ENCODE measurements at places on chromosomes 7 and 10. TPM values are rescaled to one million over a fixed set of nuclear protein-coding genes. Genes with fewer than 3 reads are reported as not detected.

DNA sequence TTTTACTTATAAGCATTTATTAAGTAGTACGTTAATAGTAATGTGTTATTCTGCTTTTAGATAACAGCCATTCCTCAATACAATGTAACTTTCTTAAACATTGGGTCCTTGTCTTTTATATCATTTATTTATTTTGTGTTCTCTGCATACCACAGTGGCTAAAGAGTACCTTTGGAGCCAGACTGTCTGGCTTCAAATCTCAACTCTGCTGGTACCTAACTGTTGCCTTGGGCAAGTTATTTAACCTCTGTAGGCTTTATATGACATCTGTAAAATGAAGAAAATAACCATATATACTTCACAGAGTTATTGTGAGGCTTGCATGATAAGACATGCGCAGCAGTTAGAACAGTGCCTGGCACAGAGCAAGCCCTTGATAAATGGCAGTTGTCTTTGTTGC is 397.6 kb downstream of the MDFIC start:
- H3K4me3 ChIP-seq: no peak overlapping the region
- H3K36me3 ChIP-seq: no peaks in the 10 kb centered on the region
- no peaks in the 10 kb centered on the region for H3K27me3 ChIP-seq
- no peaks in the 10 kb centered on the region for H3K4me1 ChIP-seq
- DNase-seq: no peak
- no peak overlapping the region for H3K27ac ChIP-seq

DNA sequence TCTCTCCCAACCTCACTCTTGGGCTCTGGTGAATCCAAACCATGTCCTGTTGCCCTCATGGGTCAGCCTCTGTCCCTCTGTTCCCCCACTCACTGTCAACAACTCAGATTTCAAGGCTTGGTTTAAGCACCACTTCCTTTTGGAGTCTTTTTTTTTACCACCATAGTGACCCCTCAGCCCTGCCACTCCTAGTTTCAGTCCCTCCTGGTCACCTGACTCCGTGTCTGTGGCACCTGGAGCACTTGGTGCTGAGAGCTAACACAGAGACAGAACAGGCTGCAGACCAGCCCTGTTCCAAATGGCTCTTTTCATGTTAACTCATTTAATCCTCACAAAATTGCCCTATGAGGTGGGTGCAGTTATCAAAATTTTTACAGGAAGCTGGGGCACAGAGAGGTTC is 53.6 kb upstream of the SMNDC1 start:
- H3K4me3 ChIP-seq: peak overlapping the region; percentile 29
- peaks cover 64% of the 10 kb centered on the region for H3K4me1 ChIP-seq
- no peaks in the 10 kb centered on the region for H3K36me3 ChIP-seq
- DNase-seq: no peak

DNA sequence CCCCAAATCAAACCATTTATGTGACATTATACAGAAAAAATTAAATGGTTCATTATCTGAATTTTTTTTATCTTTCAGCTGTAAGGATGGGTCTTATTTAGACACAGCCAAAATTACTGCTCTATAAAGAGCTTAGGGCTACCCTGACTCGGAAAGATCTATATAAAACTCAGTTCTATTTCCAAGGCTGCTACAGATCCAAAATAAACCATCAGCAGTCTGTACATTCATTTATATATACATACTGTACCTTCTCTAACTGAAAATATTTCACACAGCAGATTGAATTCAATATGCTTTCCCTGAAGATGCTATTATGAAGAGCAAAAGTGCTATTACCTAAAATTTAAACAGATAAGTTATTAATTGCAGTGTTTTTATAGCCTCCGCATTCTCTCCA is 287.7 kb upstream of the MYO3A start:
- no peaks in the 10 kb centered on the region for H3K27me3 ChIP-seq
- no peak for DNase-seq
- H3K4me3 ChIP-seq: no peak overlapping the region
- no peak overlapping the region for H3K27ac ChIP-seq

DNA sequence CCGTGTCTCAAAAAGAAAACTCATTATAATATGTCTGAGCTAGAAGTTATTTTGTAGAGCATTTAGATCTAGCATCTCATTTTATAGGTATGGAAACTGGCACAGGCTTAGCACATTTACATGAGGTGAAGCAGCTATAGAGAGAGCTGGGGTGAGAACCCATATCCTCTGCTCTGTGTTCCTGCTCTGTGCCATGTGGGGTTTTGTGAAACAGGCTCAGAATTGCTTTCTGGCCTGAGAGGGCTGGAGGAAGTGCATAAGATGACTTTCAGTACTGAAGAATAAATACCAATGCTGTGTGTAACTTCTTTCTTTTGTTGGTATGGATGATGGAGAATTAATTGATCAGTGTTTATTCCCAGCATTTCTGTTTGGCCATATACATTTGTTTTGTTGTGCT is 159.1 kb downstream of the LRRC4 start:
- H3K4me1 ChIP-seq: peaks cover 58% of the 10 kb centered on the region
- H3K27me3 ChIP-seq: no peaks in the 10 kb centered on the region
- H3K27ac ChIP-seq: no peak overlapping the region
- no peak overlapping the region for H3K4me3 ChIP-seq
- no peaks in the 10 kb centered on the region for H3K36me3 ChIP-seq

DNA sequence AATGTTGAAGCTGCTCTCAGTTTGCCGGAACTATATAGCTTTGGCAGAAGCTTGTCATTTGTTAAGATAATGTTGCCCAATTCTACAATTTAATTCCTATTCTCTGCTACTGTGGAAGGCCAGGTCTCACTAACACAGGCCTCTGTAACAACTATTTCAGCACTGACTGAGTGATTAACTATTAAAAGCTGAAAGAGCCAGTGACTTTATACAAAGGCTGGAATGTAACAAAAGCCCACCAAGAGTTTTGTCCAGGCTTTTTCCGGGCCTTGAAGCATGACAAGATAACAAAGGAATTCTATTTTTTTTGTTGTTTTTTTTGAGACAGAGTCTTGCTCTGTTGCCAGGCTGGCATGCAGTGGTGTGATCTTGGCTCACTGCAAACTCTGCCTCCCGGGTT is 795.6 kb downstream of the PHTF2 start:
- H3K27me3 ChIP-seq: no peaks in the 10 kb centered on the region
- no peaks in the 10 kb centered on the region for H3K4me1 ChIP-seq
- no peaks in the 10 kb centered on the region for H3K36me3 ChIP-seq
- H3K27ac ChIP-seq: no peak overlapping the region
- no peak for DNase-seq

- DNase-seq: no peak
- no peak overlapping the region for H3K4me3 ChIP-seq
- 0 out of 2 replicates have a peak, but pooled peaks cover 4% of the 10 kb centered on the region for H3K36me3 ChIP-seq
- H3K27me3 ChIP-seq: no peaks in the 10 kb centered on the region
- H3K27ac ChIP-seq: no peak overlapping the region
Observed at GRCh38 chr10:12922117-12922900, 79.2 kb downstream of the CCDC3 start.

- DNase-seq: no peak
- H3K36me3 ChIP-seq: 0 out of 2 replicates have a peak, but pooled peaks cover 2% of the 10 kb centered on the region
- no peak overlapping the region for H3K27ac ChIP-seq
- no peaks in the 10 kb centered on the region for H3K4me1 ChIP-seq
- no peaks in the 10 kb centered on the region for H3K27me3 ChIP-seq
Observed at GRCh38 chr7:157274991-157275427, 61.8 kb upstream of the DNAJB6 start.

GRCh38 chr7:108224387-108224786 is 94.2 kb upstream of the LAMB4 start:
- no peak overlapping the region for H3K4me3 ChIP-seq
- no peak for DNase-seq
- H3K27me3 ChIP-seq: no peaks in the 10 kb centered on the region
- no peaks in the 10 kb centered on the region for H3K4me1 ChIP-seq

The GFRA1 gene
- not detected for total RNA-seq

The NANOS1 gene
- total RNA-seq: 3.1 TPM

DNA sequence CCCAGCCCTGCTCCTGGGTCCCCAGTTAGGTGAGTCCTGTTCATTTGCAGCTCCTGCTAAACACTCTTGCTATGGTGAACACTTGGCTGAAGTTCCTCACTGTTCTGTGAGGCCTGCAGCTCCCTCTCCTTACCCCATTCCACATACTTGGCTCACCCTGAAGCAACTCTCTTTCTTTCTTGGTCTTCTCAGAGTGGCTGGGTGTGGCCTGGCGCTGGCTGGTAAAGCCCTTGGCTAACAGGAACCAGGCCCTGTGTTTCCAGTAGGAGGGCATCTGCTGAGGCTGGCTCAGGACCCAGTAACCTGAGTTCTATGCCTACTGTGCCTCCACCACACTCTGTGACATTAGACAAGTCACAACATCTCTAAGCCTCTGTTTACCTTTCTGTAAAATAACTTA is 53.1 kb upstream of the COL13A1 start:
- H3K36me3 ChIP-seq: no peaks in the 10 kb centered on the region
- no peak overlapping the region for H3K4me3 ChIP-seq
- H3K27ac ChIP-seq: no peak overlapping the region
- DNase-seq: no peak
- H3K4me1 ChIP-seq: no peaks in the 10 kb centered on the region

GRCh38 chr7:106415433-106415832 is 130.7 kb upstream of the NAMPT start:
- no peaks in the 10 kb centered on the region for H3K4me1 ChIP-seq
- DNase-seq: no peak
- no peaks in the 10 kb centered on the region for H3K36me3 ChIP-seq

- peaks cover 18% of the 10 kb centered on the region for H3K36me3 ChIP-seq
- no peaks in the 10 kb centered on the region for H3K27me3 ChIP-seq
- H3K4me1 ChIP-seq: no peaks in the 10 kb centered on the region
Observed at GRCh38 chr10:7170626-7171322, 240.1 kb downstream of the SFMBT2 start.

DNA sequence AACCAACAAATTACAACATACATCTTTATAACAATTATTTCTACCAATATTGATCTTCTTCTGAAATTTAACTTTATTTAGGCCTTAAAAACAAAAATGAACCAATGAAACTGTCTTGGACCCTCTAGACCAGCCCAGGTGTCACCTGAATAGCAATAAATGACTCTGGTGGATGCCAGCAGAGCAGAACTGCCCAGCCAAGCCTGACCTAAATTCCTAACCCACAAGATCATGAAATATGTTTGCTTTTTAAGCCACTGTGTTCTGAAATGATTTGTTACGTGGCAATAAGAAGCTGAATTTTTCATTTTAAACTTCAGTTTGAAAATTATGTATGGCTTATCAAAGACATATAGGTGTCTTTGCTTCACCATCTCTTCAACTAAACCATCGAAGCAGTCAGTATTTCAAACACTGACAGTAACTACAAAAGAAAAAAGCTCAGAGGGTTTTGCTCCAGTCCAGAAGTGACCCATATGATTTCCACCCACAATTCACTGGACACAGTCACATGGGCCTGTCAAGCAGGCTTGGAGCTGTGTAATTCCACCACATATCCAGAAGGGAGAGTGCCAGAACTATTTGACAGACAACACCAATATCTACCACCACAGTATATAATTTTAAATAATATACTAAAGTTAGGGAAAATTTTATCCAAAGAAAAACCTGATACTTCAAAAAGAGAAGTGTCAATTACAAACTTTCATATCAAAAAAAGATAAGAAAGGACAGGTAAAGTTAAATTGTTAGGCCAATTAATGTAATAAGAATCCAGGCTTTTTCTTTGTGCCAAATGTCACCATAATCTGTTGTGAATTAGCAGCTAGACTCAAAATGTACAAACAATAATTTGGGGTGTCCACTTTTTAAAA is 94.5 kb downstream of the KMT2C start:
- H3K27ac ChIP-seq: peak overlapping the region; percentile 93
- peak; percentile 74 for DNase-seq
- no peaks in the 10 kb centered on the region for H3K27me3 ChIP-seq

- H3K36me3 ChIP-seq: peaks cover 3% of the 10 kb centered on the region
- H3K4me3 ChIP-seq: no peak overlapping the region
Observed at GRCh38 chr7:66974986-66975590, 20.3 kb downstream of the SBDS start.

- DNase-seq: peak; percentile 71
- H3K27ac ChIP-seq: no peak overlapping the region
- no peaks in the 10 kb centered on the region for H3K4me1 ChIP-seq
- no peaks in the 10 kb centered on the region for H3K36me3 ChIP-seq
- H3K4me3 ChIP-seq: no peak overlapping the region
Observed at GRCh38 chr7:18064242-18064838, 36.7 kb upstream of the PRPS1L1 start.

DNA sequence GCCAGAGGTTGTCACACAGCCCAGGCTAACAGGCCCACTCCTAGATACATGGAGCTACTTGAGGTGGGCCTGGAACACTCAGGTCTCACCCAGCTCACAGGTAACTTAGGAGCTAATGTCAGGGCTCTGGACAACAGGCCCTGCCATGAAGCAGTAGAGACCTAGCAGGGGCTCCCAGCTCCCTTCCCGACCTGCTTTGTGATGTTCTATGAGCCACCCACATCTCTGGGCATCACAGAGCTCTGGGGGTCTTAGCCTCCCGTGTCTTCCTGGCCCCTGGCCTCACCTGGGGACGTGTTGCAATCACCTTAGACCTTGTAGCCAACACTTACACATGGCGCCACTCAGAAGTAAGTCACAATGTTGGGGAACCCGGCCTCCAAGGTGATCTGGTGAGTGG is 12.4 kb downstream of the WDFY4 start:
- H3K27me3 ChIP-seq: no peaks in the 10 kb centered on the region
- H3K36me3 ChIP-seq: peaks cover 20% of the 10 kb centered on the region

- peak; percentile 57 for DNase-seq
- H3K27me3 ChIP-seq: no peaks in the 10 kb centered on the region
- peaks cover 71% of the 10 kb centered on the region for H3K4me1 ChIP-seq
- peak overlapping the region; percentile 30 for H3K4me3 ChIP-seq
Observed at GRCh38 chr7:90766814-90767564, 170.9 kb downstream of the CDK14 start.

The TET1 gene
- 2.2 TPM for total RNA-seq

GRCh38 chr10:123045961-123046731 is 37.3 kb downstream of the ACADSB start:
- no peaks in the 10 kb centered on the region for H3K27me3 ChIP-seq
- H3K27ac ChIP-seq: no peak overlapping the region
- 0 out of 2 replicates have a peak overlapping the region, but pooled peaks have one; percentile 20 for H3K4me3 ChIP-seq
- peak; percentile 56 for DNase-seq
- peaks cover 34% of the 10 kb centered on the region for H3K4me1 ChIP-seq
- no peaks in the 10 kb centered on the region for H3K36me3 ChIP-seq

The RASSF4 gene
- total RNA-seq: 3.6 TPM

The DGKI gene
- total RNA-seq: not detected

DNA sequence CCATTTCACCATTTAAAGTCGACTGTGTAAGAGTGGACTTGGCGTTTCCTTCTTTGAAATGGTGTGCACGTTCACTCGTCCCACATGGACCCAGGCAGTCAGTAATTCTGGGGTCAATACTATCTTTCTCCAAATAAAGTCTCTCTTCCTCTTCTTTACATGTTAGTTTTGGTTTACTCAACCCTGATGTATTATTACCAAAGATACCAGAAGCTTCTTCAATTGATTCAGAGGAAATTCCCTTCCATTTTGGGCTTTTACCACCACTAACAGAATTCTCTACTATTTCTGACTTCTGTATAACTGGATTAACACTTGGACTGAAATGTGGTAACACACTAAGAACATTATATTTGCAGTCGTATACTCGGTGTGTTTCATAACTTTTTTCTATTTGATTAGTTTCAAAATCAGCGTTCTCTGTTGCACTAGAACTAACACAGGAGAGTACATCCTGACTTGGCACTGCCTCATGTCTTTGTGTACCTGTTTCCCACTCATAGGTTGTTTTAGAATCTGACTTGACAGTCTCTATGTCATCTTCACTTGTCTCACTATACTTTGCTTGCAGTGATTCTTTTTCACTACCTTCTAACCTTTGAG is 60.8 kb downstream of the LARP4B start:
- no peak for DNase-seq
- H3K4me1 ChIP-seq: no peaks in the 10 kb centered on the region
- no peaks in the 10 kb centered on the region for H3K27me3 ChIP-seq
- peaks cover 32% of the 10 kb centered on the region for H3K36me3 ChIP-seq

Data from Karpas-422 (cell line).